Natural killer cell (primary cell): ENCODE measurements at places on chromosomes 7 and 10. TPM values are rescaled to one million over a fixed set of nuclear protein-coding genes. Genes with fewer than 3 reads are reported as not detected.
A peak's percentile ranks its signal among the peaks of the same experiment; 100 is the strongest.

MET gene
- total RNA-seq = not detected

DNA sequence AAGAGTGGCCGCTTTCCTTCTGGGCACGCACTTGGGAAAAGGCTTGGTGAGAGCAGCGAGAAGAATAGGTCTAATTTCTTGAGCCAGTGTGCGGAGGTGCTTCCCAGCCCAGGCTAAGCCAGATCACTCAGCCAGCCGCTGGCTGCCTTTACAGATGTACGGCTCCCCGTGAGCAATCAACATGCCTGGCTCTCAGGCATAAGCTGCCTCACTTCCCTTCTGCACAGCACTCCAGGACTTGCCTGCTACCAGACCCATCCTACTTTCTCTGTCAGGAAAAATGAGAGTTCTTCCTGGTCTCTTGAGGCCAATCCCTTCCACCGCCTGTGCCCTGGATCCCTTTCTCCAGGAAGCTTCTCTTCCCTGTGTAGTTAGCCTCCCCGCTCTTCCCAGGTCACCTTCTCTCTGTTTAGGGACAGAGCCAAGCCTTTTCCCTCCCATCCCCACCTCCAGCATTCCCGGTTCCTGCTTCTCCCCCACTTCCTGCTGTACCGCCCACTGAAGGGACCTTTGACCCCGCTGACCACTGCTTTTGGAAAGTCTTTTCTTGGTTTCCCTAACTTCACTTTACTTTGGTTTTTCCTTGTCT is 1.1 kb upstream of the ACTR3C start:
- DNase-seq = peak; percentile 28

GRCh38 chr7:4745265-4745919 is 30.0 kb upstream of the AP5Z1 start:
- DNase-seq = no peak

CPN1 gene
- total RNA-seq = not detected

PPP1R3C gene
- total RNA-seq = not detected

DNA sequence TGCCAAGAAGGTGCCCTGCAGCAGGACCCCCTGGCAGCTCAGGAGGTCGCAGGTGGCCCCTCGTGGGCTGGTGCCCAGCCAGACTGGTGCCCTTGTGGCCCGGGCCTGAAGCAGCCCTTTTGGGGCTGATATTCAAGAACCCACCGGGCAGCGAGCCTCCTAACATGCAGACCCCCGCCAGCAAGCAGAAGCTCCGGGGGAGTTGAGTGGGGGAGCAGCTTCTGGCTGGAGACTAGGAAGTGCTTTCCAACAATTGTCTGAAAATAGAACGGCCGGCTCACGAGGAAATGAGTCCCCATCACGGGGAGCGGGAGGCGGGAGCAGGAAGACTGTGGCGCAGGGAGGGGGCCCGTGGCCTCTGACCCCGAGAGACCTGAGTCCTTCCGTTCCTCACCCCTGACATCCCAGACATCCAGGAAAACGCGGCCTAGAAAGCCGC is 9.5 kb upstream of the INTS1 start:
- DNase-seq = no peak

PEX1 gene
- total RNA-seq = 22.8 TPM
